ENCODE measurements at places on chromosomes 2 and 18.

GRCh38 chr18:45998244-45998643, 31.1 kb upstream of the EPG5 start:
- peak; percentile 84 for DNase-seq

- DNase-seq, result no peak
These were observed 43.9 kb upstream of the B3GNT7 start for GRCh38 chr2:231351648-231352047.

DNA sequence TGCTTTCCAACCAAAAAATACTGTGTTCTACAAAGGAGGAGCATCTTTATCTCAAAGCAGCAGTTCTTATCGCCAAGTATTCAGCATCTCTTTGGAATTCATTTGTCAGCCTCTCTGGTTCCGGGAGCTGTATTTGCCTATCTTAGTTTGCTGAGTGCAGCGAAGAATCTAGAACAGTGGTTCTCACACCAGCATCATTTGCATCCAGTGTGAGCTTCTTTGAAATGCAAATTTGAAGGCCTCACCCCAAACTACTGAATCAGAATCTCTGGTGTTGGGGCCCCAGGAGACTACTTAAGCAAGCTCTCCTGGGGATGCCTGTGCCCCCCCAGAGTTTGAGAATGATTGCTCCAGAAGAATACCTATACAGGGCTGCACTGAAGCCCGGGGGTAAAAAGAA, 1.5 kb upstream of the PTPN2 start:
- DNase-seq, result no peak

DNA sequence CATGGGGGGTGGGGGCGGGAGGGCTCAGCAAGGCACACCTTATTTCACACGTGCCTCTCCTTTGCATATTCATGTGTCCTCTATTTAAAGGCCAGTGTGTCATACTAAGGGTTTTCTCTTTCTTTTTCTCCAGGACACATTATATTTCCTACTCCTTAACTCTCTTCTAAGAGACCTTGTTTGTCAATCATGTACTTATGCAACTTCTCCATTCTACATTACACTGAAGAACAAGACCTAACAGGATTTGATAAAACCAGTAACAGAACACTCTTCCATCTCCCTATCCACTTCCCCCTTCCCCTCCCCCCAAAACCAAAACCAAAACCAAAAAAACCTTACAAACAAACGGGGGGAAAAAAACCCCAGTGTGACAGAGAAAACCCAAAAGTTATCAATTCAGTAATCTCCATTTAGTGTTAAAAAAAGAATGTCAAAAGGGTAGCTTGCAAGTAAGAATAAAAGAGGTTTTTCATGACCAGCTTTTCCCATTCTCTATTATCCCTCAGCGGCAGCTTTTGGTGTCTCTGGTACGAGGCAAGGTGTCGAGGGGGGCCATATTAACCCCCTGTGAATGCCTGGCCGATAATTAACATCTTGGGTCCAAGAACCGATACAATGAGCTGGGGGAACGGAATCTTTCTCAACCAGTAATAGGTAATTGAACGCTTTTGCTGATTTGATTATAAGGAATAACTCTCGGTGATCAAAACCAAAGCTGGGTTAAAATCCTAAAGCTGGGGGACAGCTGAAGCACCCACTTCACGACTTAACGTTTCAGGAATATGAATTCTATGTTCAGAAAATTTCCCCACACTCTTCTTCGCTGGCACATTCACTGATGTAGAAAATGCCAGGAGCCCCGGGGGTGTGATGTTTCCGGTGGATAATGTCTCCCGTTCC, 191.0 kb upstream of the TCF4 start:
- DNase-seq, result no peak

DNA sequence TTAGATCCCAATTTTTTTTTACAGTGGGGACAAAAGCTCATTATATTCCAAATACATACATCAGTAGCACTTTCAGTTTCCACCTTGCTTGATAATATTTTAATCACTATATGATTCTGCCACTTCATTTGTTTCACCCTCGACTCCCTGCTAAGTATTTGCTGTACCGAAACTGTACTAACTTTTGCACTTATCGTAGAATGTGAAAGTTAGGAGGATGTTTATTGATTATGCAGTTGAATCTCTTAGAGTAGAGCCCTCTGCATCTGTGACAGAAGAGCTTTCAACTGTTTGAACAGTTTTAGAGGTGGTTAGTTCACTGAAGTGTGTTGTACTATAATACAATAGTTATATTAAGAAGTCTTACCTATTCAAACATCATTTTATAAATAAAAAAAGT, 20.8 kb downstream of the NCOA1 start:
- DNase-seq, result no peak

GRCh38 chr2:9251154-9252001, 44.8 kb downstream of the ASAP2 start:
- no peak for DNase-seq

DNA sequence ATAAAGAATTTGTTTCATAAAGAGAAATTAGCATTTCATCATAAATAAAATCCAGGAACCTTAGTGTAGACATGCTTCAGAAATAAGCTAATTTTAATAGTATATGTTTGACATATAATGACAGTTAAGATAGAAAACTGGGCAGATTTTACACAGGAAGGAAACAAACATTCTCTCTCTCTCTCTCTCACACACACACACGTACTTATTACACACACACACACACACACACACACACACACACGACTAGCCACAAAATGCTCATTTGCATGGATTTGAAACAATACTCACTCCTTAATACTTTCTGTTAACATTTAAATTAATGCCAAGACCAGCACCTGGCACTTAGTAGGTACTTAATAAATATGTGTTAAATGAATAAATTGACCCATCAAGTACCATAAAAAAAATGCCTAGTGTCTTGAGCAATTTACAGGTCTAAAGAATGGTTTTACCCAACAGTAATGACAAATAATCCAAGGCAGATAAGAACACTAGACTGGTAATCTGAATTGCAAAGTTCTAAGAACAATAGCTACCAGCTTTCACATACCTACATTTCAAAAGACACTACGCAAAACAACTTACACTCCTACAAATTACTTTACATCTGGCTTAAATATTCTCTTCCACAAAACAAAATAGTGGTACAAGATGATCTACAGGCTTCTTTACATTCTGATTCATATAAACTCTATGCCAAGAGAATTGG, 2.9 kb upstream of the GALNT3 start:
- no peak for DNase-seq

DNA sequence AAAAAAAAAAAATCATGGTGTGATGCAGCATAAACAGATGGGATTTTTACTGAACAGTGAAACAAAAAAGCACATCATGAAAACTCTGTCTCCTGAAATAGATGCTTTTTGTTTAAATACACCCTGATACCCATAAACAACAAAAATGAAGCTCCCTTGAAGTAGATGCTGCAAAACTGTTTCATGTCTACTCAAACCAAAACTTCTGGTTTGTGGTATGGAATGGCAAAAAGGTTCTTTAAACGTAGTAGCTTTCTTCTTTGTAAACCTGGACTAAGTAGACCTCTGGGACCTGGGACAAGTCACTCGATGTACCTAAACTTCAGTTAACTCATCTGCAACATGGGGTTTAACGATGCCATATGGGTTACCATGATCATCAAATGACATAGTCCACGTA, 64.4 kb upstream of the RAPH1 start:
- DNase-seq, result no peak

GRCh38 chr2:30798536-30798991, 8.7 kb downstream of the CAPN13 start:
- DNase-seq, result no peak

DNA sequence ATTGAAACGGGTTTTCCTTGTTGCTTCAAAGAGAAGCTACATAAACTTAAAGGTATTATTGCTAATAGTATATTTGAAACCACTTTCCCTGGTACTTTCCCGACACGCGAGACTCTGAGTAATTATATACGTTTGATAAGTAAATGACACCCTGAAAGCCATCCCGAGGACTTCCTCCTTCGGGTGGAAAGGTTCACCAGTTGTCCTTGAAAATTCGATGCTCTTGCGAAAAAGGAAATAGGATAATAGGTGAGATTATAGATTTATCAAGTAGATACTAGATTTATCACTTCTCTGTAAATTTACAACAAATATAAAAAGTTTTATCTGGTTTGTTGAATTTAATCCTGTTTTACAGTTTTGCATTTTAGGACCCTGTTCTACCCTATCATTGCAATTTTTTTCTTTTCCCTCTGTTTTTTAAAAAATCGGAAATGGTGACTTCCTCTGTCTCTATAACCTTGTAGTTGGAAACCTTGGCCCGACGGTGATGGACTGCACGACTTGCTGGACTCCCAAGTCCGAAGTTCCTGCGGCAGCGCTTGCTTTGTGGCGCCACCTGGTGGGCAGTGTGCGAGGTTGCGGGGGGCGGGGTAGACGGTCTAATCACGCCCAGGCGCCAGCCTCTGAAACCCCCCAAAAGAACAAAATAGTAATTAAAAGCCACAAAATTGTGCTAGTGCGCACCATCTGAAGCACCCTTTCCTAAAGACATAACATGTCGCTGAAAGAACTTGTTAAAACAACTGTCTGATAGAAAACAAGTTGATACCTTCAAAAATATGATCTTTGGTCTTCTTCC, 972 bp upstream of the DLX2 start:
- DNase-seq, result peak; percentile 61

DNA sequence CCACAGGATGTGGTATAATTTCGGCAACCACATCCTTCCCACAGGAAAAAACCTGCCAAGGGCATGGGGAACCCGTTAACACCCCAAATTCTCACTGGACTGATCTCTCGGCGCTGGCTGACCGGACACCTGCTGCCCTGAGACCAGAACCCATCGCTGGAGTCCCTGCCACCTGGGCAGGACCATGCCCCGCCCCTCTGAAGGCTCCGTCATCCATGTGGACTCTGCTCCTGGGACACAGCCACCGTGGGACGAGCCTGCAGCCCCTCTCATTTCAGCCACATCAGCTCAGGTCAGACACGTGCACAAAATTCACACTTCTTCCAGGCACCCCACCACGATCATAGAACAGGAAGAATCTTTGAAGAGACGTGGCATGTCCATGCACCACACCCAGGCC, 108.2 kb downstream of the ZNF516 start:
- DNase-seq, result no peak

- no peak for DNase-seq
These were observed 611 bp downstream of the TCF7L1 start for GRCh38 chr2:85133751-85134254.

Data from T-helper 2 cell (primary cell).